ENCODE measurements at places on chromosomes 1 and 21.
A peak's percentile ranks its signal among the peaks of the same experiment; 100 is the strongest.

DNA sequence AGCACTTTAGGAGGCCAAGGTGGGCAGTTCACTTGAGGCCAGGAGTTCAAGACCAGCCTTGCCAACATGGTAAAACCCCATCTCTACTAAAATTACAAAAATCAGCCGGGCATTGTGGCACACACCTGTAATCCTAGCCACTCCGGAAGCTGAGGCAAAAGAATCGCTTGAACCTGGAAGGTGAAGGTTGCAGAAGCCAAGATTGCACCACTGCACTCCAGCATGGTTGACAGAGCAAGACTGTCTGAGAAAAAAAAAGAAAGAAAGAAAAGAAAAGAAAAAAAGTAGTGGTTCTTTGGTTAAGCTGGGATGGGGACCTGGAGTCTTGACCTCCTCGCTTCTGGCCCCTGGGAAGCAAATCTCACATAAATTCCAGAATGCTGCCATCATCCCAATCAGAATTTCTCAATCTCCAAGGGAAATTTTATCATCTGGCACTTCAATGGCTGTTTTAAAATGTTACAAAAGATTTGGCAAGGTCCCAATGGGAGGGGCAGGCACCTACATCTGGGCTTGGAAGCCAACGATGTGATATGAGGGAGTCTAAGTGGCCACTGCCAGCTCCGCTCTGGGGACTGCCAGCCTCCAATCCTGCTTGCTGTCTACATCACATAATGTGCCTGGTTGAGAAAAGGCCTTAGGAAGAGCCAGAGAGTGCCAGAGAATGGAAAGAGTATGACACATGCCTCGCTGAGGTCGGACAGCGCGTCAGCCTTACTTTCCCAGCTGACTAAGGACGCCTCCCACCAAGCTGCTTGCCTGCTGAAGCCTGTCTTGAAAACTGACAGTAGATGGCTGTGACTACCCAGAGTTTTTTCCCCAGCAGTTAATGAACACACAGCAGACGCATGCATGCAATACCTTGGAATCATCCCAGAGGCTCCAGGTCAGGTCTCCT is 42.1 kb upstream of the SRP9 start:
- no peak for DNase-seq

GRCh38 chr1:197928849-197929336 is 11.7 kb downstream of the LHX9 start:
- DNase-seq = no peak

DNA sequence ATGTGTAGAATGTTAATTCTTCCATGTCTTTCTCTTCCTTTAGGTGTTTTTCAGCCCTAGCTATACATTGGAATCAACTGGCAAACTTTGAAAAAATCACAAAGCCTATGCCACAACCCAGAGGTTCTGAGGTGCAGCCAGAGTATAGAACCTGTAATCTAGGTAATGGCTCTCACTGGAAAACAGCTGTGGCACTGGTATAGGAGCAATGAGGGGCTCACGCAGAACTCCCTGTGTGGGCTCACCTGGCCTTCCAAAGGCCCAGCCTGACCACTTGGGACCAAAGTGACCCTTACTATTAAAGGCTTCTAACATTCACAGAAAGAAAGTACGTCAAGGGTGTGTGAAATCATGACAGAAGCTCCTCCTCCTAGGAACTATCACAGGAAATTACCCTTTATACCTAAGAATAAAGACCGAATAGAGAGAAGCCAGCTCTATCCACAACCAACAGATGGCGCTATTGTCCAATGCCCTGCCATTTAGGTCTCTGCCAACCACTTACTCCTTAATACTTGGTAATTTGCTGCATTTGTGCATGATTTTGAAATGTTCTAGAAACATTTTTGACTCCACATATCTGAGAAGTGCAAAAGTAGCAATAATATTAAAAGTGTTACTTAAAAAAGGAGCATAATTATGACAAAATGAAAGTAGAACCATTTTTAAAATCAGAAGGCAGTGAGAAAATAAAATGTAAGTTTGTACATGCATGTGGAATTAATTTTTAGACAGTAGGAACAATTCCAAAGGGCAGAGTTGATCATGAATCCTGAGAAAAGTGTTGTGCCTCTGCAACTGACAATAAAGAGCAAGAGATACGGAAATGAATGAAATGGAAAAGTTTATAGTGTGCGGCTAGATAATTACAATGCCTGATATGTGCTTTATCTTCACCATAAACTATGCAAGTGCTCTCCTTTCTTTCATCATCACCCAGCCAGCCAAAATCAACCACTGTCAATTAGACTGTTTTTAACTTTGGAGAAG is 93.1 kb upstream of the HAO2 start:
- peak; percentile 42 for DNase-seq

GRCh38 chr21:26169061-26169610 is 1.4 kb downstream of the APP start:
- DNase-seq = peak; percentile 43

- no peak for DNase-seq
Measured at GRCh38 chr1:158989424-158989823, 20.3 kb upstream of the IFI16 start.

- peak; percentile 31 for DNase-seq
Measured at GRCh38 chr1:74689621-74690363, 16.2 kb upstream of the ERICH3 start.

- no peak for DNase-seq
Measured at GRCh38 chr1:37315371-37315846, 159.0 kb upstream of the ZC3H12A start.

GRCh38 chr1:245901565-245901964 is 605.5 kb downstream of the SMYD3 start:
- DNase-seq = no peak

- DNase-seq = peak; percentile 6
Measured at GRCh38 chr21:42373196-42373907, 7.0 kb upstream of the TFF1 start.

GRCh38 chr1:209721323-209721722 is 16.7 kb downstream of the HSD11B1 start:
- no peak for DNase-seq

DNA sequence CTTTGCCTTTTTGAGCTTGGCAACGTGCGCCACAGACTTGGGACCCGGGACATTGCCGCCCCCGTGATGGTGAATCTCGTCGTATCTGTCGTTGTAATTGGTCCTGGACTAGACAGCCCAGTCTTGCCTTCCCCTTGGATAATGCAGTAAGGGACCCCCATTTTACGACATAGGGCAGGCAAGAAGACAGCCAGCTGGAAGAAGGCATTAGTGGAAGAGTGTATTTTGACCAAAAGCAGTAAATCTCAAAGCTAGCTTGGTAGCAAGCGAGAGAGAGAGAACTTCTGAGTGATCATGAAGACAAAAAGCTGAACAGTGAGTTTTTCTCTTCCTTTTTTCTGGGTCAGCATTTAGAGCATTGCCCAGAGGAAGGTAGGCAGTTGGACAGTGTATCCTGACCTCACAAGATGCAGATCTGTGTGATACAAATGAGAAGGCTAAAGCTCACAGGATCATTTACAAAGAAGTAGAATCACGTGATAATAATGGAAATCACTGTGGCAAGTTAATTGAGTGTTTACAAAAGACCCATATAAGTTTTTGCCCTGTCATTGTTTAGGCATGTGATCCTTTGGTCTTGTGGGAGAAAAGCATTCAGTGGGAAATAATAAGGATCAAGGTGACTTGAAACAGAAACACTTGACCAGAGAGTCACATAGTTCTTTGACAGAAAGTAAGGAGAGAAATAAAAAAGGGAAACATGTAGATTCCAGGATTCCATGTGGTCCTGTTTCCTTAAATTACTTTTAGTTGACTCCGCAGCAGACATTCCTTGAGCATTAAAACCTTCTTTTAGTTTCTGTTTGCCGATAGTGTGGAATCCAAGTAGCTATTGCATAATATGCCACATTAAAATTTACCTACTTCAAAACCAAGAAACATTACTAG is 66.3 kb downstream of the CNST start:
- DNase-seq = no peak

- DNase-seq = no peak
Measured at GRCh38 chr1:215819114-215819513, 252.0 kb downstream of the KCTD3 start.

- no peak for DNase-seq
Measured at GRCh38 chr1:92754719-92755050, 30.2 kb downstream of the EVI5 start.

DNA sequence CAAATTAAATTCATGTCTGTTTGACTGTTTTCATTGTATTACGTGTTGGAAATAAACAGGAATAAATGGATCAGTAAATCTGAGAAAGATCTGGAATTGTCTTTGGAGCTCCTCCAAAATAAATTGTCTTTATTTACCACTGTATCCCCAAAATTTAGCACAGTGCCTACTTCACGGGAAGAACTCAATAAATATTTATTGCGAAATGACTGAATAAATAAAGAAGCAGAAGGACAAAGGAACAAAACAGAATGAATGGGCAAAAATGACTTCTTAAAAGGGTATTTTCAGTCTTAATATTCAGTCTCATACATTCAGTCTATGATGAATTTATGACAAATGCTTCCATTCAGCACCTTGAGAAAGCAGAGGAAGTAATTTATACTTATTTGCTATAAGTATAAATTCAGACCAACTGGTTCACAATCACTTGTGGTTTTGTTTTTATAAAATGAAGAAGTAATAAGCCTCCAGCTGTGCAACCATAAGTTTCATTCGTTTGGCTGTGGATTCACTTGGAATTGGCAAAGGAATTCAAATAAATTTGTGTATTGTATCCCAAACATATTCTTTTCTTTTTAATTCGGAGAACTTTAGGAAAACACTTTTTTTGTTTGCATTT is 19.2 kb upstream of the PRKAA2 start:
- DNase-seq = no peak

DNA sequence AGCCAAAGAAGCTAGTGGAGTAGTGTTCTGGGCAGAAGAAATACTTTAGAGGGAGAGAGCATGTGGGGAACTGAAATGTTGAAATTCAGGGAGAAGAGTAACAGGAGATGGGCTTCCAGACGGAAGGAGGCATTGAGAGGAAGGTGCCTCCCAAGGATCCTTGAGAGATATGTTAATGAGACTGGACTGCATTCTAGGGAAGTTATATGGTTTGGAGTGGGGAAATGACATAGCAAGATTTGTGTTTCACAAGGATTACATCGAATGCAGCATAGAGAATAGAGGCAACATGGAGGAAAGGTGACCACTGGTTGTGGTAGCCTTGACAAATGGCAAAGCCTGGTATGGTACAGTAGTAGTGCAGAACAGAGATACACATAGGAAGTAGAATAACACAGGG is 160.5 kb upstream of the HMCN1 start:
- no peak for DNase-seq

DNA sequence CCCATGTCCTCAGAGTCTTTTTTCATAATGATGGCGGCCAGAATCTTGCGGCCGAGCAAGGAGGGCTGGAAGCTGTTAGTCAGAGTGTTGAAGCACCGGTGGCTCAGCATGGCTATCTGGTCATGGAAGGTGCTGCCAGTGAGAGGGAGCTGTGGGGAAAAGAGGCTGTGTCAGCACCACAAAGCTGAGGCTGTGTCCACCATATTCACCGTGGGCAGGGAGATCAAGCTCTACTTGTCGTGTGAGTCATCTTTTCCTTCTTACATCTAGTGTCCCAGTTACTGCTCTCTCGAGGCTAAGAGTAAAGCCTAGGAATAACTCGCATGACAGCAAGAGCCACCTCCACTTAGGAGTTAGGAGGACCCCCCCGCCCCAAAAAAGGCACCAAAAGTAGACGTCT is 18.2 kb downstream of the ADAR start:
- DNase-seq = no peak

- no peak for DNase-seq
Measured at GRCh38 chr1:5962265-5963105, 29.7 kb downstream of the NPHP4 start.

DNA sequence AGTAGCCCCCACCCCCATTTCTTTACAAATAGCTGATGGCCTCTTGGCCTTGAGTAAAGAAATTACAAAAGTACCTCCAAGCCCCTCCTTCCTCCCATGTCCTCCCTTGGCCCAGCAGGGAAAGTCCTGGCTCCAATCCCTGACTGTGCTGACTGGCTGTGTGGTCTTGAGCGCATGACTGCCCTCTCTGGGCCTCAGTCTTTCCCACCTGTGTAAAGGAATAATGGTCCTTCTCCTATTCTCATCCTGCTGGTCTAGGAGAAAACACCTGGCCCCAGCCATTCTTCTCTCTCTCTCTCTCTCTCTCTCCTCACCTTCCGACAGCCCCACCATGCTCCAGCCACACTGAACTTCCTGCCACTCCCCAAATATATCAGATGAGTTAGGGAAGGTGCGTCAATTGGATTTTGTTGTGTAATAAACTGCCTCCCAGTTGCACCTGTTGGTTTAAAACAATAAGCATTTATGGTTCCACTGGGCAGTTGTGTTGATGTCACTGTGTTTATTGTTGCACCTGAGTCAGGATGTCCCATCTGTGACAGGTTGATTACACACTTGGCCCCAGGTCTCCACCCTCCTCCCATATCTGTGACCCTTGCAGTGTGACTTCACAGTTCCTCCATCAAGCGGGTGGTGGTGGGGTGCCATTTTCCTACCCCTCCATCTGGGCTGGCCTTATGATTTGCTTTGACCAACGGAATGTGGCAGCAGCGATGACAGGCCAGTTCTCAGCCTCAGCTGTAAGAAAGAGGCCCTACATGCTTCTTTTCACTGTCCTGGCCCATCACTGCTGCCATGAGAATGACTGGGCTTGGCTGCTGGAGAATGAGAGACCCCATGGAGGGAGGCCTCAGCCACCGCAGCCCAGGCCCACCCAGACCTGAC is 22.3 kb upstream of the LRP8 start:
- no peak for DNase-seq

DNA sequence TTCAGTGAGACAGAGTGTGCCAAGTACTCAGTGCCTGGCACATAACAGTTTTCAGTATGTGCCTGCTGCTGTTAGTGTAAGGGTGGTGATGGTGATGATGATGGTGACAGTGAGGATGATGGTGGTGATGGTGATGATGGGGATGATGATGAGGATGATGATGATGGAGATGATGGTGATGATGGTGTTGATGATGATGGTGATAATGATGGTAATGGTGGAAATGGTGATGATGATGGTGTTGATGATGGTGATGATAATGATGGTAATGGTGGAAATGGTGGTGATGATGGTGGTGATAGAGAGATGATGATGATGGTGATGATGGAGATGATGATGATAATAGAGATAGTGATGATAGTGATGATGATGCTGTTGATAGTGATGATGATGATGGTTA is 62.0 kb downstream of the AJAP1 start:
- no peak for DNase-seq

DNA sequence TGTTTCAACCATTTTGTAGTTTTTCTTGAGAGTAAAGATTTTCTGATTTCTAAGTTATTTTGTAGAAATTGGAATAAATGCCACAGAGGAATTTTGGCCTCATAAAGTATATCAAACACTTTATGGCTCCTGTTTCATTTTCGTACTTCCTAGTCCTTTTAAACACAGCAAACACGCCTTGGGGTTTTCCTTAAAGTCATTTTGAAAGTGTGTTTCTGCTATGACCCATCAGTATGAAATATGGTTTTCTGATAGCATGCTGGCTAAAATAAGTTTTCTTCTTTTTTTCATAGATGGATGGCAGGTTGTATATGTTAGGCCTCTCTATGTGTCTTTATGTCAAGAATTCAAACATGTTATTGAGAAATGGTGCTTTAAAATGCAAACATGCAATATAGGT is 940.1 kb upstream of the TMPRSS15 start:
- DNase-seq = no peak
